ENCODE measurements at places on chromosomes 5 and 9. TPM values are rescaled to one million over a fixed set of nuclear protein-coding genes. Genes with fewer than 3 reads are reported as not detected.

The DCANP1 gene
- total RNA-seq = not detected

The TMC1 gene
- 0.93 TPM for total RNA-seq

The RFESD gene
- total RNA-seq = 2.2 TPM

The CCL27 gene
- total RNA-seq = not detected

The CAMK4 gene
- total RNA-seq = 0.37 TPM

The PCDHB4 gene
- 0.68 TPM for total RNA-seq

The SIT1 gene
- 0.25 TPM for total RNA-seq

The MOB3B gene
- total RNA-seq = under 0.01 TPM

The SLC36A2 gene
- not detected for total RNA-seq

The PAEP gene
- not detected for total RNA-seq

The BTNL9 gene
- not detected for total RNA-seq

The GRM6 gene
- not detected for total RNA-seq

The TMEM252 gene
- not detected for total RNA-seq

The PSD2 gene
- 0.13 TPM for total RNA-seq

The WASHC1 gene
- 3.4 TPM for total RNA-seq

The PFDN1 gene
- 43.2 TPM for total RNA-seq

The LCN15 gene
- not detected for total RNA-seq

The STXBP1 gene
- 16.8 TPM for total RNA-seq

The C9 gene
- total RNA-seq = 0.25 TPM

The PCDH12 gene
- total RNA-seq = 1.7 TPM

The SHISAL2B gene
- total RNA-seq = not detected

The SLC46A2 gene
- not detected for total RNA-seq

The PCA3 gene
- 0.26 TPM for total RNA-seq

The ZFAND5 gene
- total RNA-seq = 183 TPM

The DELE1 gene
- 37.4 TPM for total RNA-seq
